ENCODE measurements at places on chromosomes 3 and 15. TPM values are rescaled to one million over a fixed set of nuclear protein-coding genes. Genes with fewer than 3 reads are reported as not detected.

C3orf20 gene
- 0.03 TPM for polyA plus RNA-seq

PCNP gene
- polyA plus RNA-seq = 119 TPM

KBTBD13 gene
- not detected for polyA plus RNA-seq

CHDH gene
- 2.8 TPM for polyA plus RNA-seq

TMC3 gene
- polyA plus RNA-seq = not detected

NCEH1 gene
- polyA plus RNA-seq = 20.7 TPM

SH3BP5 gene
- polyA plus RNA-seq = 10.9 TPM

WDR72 gene
- 12.3 TPM for polyA plus RNA-seq

PIERCE2 gene
- polyA plus RNA-seq = 3.3 TPM

SLC2A2 gene
- polyA plus RNA-seq = not detected

FAM3D gene
- not detected for polyA plus RNA-seq

RARRES1 gene
- 8.5 TPM for polyA plus RNA-seq

GOLGA8Q gene
- 0.36 TPM for polyA plus RNA-seq

CLDN18 gene
- not detected for polyA plus RNA-seq

RAB6B gene
- 3.4 TPM for polyA plus RNA-seq

SLC22A14 gene
- polyA plus RNA-seq = not detected

NOX5 gene
- 0.17 TPM for polyA plus RNA-seq

LSM3 gene
- polyA plus RNA-seq = 32.0 TPM

GP9 gene
- not detected for polyA plus RNA-seq

CNTN4 gene
- not detected for polyA plus RNA-seq

THRB gene
- polyA plus RNA-seq = 2.2 TPM

CCNB2 gene
- polyA plus RNA-seq = 96.4 TPM

PCCB gene
- 32.7 TPM for polyA plus RNA-seq

UTS2B gene
- not detected for polyA plus RNA-seq

WDR93 gene
- polyA plus RNA-seq = 0.10 TPM

SLC27A2 gene
- 39.7 TPM for polyA plus RNA-seq

RTP1 gene
- polyA plus RNA-seq = not detected

DRD3 gene
- polyA plus RNA-seq = not detected

PRR20G gene
- polyA plus RNA-seq = not detected

DNAJC19 gene
- 36.0 TPM for polyA plus RNA-seq

SMC4 gene
- 123 TPM for polyA plus RNA-seq

SLC51A gene
- polyA plus RNA-seq = not detected

SLC15A2 gene
- polyA plus RNA-seq = 0.18 TPM

ONECUT1 gene
- 0.37 TPM for polyA plus RNA-seq

ZNF385D gene
- not detected for polyA plus RNA-seq

OSBPL10 gene
- polyA plus RNA-seq = 9.2 TPM

TMEM212 gene
- not detected for polyA plus RNA-seq

MCF2L2 gene
- polyA plus RNA-seq = not detected

SLC12A8 gene
- polyA plus RNA-seq = 4.2 TPM

RBP2 gene
- polyA plus RNA-seq = not detected

ZNF620 gene
- polyA plus RNA-seq = 2.1 TPM

UACA gene
- polyA plus RNA-seq = 31.9 TPM

GOLGA6L10 gene
- polyA plus RNA-seq = 0.98 TPM
